Urothelium cell line (cell line): ENCODE measurements at places on chromosomes 7 and 10.
A peak's percentile ranks its signal among the peaks of the same experiment; 100 is the strongest.

- peak; percentile 48 for DNase-seq
Measured at GRCh38 chr10:106652279-106652678, 512.2 kb downstream of the SORCS1 start.

- DNase-seq: no peak
Measured at GRCh38 chr7:129089521-129090212, 34.8 kb upstream of the TNPO3 start.

- no peak for DNase-seq
Measured at GRCh38 chr10:21401196-21401595, 124.3 kb downstream of the SKIDA1 start.

- DNase-seq: no peak
Measured at GRCh38 chr7:71753956-71754664, 622.2 kb downstream of the GALNT17 start.

DNA sequence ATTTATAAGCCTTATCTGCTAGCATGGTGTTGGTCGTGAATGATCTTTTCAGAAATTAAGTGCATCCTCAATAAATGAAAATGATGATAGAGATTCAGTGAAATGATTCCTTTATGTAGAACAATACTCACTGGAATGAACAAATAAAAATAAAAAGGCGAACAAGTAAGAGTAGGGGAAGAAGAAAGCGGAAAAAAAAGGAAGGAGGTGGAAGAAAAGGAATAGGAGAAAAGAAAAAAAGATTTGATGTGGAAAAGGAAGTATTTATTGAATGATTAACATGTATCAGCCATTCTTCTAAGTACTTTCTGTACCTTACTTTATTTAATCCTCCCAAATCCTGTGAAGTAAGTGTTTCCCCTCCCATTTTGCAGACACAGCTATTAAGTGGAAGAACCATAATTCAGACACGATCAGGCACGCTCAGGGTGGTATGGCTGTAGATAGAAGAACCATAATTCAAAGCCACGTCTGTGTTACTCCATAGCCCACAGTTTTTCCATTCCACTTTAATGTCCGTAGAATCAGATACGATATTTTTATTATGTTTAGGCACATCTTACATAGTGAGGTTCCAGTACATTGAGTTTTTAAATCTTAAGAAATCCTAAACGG, 156.2 kb upstream of the LAMB4 start:
- no peak for DNase-seq

GRCh38 chr10:110151467-110151866, 55.9 kb upstream of the MXI1 start:
- no peak for DNase-seq

- DNase-seq: no peak
Measured at GRCh38 chr10:122323941-122324675, 50.4 kb upstream of the PLEKHA1 start.

GRCh38 chr10:110845756-110846620, 25.7 kb upstream of the PDCD4 start:
- no peak for DNase-seq

DNA sequence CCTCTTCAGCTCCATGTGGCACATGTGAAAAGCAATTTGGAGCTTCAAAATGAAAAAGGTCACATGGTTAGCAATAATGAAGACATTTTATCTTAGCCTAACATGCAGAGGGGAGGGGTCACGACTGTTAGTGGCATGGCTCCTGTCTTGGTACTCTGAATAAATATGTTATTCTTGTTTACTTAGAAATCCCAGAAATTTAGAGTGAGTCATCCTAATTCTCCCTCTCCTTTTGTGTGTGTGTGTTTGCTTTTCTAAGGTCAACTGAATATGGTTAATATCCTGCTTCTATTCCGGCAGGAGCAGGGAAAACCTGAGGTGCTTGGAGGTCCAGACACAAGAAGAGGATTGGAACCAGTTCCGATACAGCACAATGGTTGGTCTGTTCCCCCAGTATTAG, 17.6 kb downstream of the BCCIP start:
- DNase-seq: no peak

DNA sequence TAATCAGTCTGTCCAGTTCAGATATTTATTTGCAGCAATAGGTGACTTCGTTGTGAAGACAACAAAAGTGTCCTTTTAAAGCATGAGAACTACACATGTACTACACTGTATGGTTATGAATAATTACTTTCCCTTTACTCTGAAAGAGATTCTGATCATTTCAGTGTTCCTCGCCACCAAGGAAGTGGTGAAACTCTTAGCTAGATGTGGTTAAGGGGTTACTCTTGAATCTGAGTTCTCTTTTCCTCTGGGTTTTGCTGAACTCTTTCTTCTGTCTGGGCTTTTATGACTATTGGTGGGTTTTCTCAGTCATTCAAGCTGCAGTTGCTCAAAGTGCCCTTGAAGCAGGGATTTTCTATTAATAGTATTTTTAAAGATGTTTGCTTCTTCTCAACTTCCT, 127.9 kb upstream of the SEM1 start:
- no peak for DNase-seq
